ENCODE measurements at places on chromosomes 7 and 10.

DNA sequence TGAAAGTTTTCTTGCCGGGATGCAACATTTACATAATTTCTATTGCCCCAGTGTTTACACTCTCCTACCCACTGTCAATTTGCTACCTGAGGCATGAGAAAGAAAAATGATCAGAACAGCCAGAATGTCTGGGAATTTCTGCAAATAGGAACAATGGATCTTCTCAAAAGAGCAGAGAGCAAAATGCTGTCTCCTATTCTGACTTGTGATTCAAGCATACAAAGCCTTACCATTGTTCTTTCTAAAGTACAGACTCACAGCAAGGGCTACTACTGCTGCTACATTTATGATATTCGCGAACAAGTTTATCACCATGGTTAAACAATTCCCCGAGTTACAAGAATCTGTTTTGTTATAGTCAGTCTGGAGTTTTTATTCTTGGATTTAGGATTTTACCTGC is 329.9 kb upstream of the CELF2 start:
- DNase-seq, result no peak

DNA sequence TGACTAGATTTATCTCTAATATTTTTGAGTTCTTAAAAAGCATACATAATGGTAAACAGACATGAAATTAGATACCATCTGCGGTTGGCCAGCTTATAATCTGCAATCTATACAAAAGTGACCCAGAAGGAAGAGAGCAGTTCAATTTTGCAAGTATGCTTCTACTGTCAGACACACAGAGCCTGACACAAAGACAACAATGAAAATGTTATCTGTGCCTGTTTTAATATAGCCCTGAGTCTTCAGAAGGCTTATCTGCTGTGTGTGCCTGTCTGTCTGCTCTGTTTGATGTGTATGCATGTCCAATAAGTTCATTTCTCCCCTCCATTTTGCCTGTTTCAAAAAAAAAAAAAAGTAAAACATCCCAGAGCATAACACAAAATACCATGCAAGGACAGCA is 73.3 kb upstream of the FHIP2A start:
- DNase-seq, result no peak

DNA sequence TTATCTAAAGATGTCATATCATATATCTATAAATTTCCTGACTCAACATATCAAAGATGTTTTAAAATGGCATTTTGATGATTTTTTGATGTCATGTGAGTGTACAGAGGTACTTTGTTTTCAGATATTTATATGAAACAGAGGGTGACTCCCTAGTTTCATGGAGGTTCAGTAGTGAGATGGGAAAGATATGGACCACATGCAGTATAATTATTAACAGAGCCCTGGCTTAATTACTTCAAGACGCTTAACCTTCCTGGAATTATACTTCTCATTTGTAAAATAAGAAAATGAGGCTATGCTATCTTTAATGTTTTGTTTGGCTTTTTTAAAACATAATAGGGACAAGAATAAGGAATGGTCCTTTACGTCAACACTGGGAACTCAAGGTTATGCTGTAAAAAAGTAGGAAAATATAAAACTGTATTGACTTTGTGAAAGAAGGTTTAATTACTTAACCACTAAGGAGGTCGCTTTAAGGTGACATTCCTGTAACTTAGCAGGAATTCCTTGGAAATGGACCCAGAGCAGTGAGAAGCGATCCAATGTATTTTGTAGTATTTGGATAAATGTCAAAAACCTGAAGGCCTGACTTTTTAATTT is 821.0 kb upstream of the IGFBP3 start:
- no peak for DNase-seq

- DNase-seq, result no peak
These were observed 161.9 kb downstream of the SORCS3 start for GRCh38 chr10:104802941-104803340.

DNA sequence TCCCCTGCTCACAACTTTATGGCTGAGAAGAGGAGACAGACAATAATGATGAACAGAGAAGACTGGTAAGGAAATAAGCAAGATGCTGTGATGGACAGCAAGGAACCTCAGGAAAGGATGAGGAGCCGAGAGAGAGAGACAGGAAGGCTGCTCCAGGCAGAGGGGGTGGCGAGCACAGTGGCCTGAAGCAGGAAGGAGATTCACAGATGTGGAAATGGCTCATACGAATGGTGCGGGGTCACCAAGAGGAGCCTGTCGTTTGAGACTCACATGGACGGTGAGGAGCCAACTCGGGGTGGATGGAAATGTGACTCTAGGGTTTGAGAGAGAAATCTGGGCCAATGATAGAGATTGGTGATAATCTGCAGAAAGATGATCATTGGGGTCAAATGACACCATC is 43.7 kb downstream of the KIAA1549 start:
- no peak for DNase-seq

- no peak for DNase-seq
These were observed 19.7 kb upstream of the GOT1 start for GRCh38 chr10:99450156-99450555.

- no peak for DNase-seq
These were observed 83.4 kb downstream of the SLC25A13 start for GRCh38 chr7:96238474-96238873.

GRCh38 chr10:49534670-49535381 is 4.1 kb downstream of the ERCC6 start:
- no peak for DNase-seq

DNA sequence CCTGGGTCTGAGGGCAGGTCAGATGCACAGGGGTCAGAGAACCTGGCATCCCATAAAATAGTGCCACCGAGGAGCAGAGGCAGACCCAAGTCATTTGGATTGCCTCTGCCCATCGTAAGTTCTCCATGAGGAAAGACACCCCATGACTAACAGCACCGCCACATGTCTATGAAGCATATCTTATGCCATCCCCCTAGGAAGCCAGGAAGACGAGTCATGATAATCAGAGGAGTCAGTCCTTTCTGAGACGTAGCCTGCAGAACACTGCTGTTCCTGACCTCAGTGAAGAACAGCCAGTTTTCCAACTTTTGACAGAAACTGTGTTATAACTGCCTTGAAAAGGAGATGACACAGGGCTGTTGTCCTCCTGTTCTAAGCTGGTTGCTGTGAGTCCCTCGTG is 51.2 kb downstream of the INSYN2A start:
- DNase-seq, result no peak

DNA sequence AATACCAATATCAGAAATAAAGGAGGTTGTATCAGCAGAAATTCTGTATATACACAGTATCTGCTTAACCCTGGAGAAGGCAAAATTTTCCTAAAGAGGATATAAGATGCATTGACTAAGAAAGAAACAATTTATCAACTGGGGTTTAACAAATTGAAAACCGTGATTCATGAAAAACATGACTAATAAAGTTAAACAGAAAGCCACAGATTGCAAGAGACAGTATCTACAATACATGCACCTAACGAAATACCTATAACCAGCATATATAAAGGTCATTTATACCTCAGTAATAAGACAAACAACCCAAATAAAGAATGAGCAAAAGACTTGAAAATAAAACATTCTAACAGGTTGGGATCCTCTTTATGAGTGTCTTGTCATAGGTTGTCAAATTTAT is 101.8 kb downstream of the IQUB start:
- no peak for DNase-seq

GRCh38 chr7:151232917-151233701 is 826 bp downstream of the CHPF2 start:
- DNase-seq, result peak; percentile 71

GRCh38 chr7:125257617-125258016 is 328.0 kb upstream of the POT1 start:
- DNase-seq, result no peak

GRCh38 chr7:40500219-40500618 is 365.4 kb downstream of the SUGCT start:
- DNase-seq, result no peak

- DNase-seq, result no peak
These were observed 31.1 kb upstream of the FBXW4 start for GRCh38 chr10:101726115-101726387.

DNA sequence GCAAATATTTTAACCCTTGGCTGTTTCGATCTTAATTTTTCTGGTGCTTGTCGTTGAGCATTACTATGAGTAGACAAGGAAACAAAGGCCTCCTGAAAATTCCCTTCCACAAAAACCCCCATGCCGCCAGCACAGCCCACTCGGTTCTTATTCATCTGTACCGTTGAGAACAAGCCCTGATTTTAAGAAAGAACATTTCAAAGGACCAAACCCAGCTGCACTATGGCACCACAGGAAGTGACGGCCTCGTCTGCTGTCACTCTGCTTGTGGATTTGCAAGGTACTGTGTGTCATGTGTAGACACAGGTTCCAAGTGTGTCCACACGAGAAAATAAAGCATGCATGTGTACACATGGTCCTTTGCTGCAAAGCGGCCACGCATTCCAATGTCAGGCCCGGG is 285.2 kb downstream of the DNAJB6 start:
- no peak for DNase-seq

DNA sequence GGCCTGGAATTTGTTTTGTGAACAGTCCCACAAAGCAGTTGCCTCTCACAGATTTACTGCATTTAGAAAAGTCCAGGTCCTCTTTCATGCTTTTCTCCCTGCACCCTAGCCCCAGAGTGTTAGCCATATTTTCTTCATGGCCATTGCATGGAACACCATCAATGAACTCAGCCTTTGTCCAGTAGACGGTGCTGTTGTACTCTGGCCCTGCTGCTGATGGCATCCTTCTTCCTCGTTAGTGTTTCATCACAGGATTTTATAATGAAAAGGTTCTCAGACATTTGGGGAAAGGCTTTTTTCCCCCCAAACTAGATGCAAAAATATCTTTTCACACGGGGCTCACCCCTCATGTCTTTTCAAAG is 93.0 kb upstream of the SLC25A13 start:
- DNase-seq, result peak; percentile 7

DNA sequence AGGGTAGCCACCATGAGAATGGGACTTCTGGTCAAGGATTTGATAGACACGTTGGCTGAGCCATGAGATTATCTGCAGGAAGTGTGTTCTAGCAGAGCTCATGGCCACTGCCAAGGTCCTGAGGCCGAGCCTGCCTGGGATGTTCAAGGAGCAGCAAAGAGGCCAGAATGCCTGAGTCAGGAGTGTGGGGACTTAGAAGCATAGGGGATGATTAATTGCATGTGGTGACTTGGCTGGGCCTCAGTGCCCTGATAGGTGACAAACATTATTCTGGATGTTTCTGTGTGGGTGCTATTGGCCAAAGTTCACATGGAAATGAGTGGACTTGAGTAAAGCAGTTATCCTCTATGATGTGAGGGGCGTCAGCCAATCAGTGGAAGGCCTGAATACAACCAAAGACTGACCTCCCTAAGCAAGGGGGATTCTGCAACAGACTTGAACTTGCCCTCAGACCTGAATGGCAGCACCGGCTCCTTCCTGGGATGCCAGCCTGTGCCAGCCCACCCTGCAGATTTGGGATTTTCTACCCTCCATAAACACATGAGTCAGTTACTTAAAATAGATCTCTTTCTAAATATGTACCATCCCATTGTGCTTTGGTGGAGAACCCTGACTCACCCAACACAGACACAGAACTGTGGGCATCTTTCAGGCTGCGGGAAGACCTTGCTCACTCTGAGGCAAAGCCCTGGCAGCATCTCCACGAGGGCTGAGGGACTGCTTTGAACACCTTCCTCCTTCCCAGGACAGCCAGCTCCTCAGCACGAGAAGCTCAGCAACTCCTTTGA is 363.9 kb upstream of the MGMT start:
- DNase-seq, result no peak

- no peak for DNase-seq
These were observed 22.2 kb upstream of the NRBF2 start for GRCh38 chr10:63110940-63111339.

- no peak for DNase-seq
These were observed 4.6 kb upstream of the SKAP2 start for GRCh38 chr7:26868841-26869495.

- no peak for DNase-seq
These were observed 27.7 kb upstream of the PDCD4 start for GRCh38 chr10:110843796-110844616.

GRCh38 chr7:50372923-50373322 is 68.4 kb downstream of the IKZF1 start:
- no peak for DNase-seq

DNA sequence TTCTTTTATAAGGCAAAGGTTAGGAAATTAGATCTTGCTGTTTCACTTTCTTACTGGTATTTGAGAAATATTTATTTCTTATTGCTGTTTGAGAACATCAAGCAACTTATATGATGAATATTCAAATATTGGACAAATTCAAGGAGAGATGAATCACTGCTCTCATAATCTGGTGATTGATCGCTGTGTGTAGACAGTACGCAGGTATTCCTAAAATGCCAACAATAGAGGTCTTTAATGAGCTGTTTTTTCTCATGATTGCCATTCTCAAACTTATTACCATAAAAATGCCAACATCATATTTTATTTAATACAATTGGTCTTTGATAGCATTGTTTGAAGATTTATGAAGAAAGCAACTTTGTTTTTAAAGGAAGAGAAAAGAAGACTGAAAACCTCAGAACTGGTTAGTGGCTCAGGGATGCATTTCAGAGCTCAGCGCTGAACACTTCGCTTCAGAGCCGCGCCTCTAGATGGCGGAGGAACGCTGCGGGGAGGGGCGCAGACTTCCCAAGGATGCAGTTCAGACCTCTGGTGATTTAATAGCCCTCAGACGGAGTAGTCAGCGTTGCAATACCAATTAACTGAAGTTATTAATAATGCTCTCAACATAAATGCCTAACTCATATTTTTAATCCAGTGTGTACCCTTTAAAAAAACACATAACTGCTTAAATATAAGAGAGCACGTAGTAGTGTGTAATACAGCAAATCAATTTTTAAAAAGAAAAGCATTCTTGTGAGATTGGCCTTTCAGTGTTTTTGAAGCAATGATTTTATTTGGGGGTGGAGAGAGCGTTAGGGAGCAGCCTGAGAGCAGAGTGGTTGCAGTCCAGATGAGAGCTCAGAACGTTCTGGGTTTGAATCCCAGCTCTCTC is 38.5 kb upstream of the STEAP4 start:
- DNase-seq, result peak; percentile 3

DNA sequence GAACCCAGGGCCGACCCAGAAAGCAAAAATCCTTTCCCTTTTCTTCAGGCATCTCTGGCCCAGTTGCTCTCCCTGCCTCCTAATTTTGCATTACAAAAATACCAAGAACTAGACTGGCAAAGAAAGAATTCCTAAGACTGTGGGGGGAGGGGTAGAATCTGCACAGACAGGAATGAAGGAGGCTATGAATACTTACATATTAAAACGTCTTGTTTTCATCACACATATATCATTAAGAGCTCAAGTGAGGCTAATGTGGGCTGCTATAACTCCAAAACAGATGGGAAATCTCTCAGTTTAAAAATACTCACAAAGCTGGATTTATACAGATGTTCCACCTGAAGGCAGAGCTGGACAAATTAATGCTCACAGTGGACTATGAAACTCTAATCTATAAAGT is 29.2 kb upstream of the MKX start:
- DNase-seq, result no peak

- DNase-seq, result peak; percentile 55
These were observed 20.0 kb downstream of the UNC5B start for GRCh38 chr10:71232089-71232998.

DNA sequence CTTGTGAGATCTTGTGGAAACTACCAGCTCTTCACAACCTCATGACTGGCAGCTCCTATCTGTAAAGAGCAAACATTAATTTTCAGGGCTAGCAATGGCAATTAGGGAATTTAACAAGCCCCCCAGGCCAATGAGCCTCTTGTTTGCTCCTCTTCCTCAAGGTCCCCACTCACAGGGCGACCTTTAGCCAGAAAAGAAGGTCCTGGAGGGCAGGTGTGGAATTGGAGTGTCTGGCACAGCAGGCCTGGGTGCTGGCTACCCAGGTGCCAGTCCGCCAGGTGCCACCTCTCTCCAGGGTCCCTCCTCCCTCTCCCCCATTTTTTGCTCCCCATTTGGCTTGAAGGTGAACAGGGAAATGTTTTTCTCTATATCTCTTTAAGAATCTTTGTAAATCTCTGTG is 1.9 kb upstream of the CEP55 start:
- DNase-seq, result no peak

All from HL-60 (cell line).